Activated T-cell treated with anti-CD3 and anti-CD28 coated beads for 4 hours (primary cell): ENCODE measurements at places on chromosomes 12 and 14.

DNA sequence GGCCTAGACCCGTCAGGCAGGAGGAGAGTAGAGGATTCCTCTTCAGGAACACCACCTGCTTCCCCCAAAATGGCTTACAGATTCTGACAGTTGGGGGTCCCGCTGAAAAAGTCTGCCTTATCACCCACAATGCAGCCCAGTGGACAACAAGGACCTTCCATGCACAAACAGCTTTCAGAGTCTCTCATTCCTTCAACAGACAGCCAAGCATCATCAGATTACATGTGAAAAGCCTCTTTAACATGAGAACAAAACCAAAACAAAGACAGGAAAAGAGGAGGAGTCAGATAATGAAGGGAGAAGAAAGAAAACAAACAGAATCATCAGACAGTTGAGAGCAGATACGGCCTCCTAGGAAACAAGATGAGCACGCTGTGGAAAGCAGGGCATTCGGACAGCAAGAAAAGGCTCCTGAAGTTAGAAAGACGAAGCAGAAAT, 18.3 kb downstream of the KCTD10 start:
- DNase-seq: no peak

DNA sequence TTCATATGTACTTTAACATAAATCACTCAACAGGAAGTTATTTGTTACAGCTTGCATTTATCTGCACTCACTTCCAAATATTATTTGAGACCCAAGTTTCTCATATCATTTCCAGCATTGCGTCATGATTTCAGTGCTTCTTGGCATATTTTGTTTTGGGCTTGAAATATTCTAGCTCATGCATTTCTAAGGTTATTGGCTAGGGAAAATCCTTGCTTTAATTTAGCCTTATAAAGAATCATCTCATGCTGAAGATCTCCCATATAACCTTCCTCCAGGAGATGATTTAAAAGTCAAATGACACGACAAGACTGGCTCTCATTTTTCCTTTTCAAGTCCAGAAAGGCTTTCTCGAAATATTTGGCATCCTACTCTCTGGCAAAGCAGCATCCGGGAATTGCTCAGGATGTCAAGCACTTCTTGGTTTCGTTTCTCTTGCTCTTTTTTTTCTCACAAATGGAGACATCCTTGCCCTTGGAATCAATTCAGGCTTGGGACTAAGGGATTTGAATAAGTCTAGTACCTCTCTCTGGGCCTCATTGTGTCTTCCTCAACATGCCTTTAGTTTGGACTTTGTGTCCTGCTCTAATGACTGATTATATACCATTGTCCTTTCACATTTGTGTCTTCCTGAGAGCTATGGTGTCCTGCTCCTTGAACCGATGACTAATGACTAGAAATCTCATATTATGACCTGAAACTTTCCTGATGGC, 295.0 kb downstream of the RMST start:
- no peak for DNase-seq

DNA sequence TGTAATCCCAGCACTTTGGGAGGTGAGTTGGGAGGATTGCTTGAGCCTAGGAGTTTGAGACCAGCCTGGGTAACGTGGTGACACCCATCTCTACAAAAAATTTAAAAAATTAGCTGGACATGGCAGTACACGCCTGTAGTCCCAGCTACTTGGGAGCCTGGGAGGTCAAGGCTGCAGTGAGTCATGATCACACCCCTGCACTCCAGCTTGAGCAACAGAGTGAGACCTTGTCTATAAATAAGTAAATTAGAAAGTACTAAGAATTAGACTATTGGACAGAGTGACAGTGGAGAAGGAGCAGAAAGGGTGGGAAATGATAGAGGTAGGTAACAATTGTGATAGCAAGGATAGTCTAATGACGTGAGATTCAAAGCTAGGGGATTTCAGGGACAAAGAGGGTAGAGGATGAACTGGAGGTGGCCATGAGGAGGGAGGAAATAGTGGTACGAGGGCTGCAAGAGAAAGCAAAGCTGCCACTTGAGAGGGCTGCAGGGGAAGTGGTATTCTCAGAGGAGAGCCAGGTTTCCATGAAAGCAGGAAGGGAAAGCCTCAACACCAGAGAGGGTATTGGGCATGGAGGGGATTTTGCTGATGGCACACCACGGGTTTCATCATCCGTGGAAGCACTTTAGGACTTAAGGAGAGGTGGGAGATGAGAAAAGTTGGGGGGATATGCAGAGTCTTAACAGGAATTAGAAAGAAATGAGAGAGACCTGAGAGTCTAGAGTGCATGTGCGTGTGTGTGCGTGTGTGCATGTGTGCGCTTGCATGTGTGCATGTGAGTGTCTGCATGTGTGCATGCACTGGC, 85.6 kb downstream of the SYNE2 start:
- no peak for DNase-seq

DNA sequence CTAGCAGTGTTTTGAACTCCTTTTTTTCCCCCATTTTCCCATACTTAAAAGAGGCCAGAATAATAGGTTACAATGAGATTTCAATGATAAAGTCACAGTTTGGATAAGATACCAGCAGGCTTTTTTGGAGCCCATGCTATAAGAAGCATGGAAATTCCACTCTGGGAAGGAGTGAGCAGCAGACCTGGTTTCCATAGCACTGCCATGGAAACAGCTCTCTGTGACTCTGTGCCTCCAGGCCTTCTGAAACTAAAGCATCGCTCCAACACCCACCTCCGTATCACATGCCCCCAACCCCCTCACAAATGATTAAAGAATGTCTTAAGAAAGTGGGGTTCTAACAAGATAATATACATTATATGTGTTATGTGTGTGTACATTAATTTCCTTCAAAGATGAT, 165.0 kb downstream of the GRIN2B start:
- no peak for DNase-seq

GRCh38 chr12:110993434-110993833, 73.1 kb upstream of the MYL2 start:
- DNase-seq: no peak

DNA sequence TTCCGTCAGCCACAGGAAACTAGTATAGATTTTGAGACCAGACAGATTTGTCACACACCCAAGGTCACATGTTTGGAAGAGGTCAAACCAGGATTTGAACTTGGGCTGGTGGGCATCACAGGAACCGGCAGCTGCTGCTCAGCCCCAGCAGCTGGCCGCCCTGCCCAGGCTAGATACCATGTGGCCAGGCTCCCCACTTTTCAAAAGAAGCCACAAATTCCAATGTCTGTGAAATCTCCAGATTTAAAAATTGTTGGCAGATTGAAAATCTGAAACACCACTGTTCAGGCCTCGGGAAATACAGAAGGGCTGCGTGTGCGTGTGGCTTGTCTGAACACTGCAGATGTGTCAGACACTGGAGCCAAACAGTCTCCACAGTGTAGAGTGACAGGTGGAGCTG, 30.4 kb downstream of the MMAB start:
- DNase-seq: no peak
